ENCODE measurements at places on chromosomes 1 and 21.

DNA sequence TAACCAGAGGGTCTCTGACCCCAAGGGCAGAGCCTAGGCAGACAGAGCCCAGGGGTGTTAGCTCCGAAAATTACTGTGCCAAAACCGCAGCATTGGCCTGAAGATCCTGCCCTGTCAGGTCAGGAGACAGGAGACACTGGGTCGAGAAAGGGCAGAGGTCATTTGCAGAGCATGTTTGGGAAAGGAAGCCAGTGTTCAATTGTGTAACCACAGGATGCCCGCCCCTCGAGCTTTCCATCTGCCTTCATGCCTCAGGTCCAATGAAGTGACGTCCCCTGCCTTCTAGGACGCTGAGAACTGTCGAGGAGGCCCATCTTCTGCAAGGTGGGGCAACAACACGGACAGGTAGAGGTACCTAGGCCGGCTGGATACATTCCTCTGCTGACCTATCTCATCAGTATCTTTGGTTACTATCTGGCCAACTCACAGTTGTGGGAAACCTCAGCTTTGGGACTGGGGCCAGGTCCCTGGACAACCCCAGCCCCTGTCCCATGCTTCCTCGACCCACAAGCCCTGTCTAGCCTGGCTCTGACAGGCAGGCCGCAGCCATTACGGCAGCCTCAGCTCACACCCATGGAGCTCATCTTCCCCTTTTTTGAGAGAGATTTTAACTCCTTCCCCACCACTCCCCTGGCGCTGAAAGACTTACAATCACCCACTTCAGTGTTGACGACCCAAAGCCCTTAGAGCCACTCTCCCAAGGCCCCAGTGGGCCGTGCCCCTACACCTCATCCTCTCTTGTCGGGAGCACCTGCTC, 1.3 kb downstream of the ARL8A start:
- no peak for DNase-seq

GRCh38 chr1:159951016-159951415, 3.0 kb downstream of the SLAMF9 start:
- no peak for DNase-seq

DNA sequence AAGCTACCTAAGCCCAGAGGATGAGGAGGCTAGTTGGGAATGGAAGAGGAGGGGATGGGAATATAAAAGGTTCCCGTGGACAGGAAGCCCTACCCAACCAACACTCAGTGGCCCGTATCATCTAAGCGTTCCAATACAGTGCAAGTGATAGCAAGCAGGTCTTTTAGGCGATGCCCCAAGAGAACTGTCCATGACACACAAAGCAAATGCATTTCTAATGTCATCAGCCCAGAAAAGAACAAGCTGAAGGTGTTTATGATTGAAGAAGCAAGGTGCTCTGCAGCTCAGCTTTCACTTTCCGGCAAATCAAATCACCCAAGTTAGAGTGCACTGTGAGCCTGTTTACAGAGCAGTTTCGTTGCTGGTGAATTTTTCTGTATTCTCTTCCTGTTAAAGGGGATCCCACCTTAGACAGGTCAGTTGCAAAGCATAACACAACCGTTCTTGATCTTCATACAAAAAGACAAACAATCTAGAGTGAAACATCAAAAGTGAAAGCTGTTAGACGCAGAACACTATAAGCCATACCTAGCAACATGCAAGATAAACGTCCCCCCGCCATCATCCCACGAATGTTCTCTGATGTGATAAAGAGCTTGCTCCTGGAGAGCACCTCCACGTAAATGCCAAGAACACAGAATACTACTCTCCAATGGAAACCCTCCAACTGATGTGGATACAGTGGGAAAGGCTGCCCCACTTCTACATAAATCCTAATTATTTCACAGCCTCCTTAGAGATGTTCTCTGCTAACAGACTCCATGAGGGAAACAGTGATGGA, 54.0 kb downstream of the PGBD5 start:
- DNase-seq = no peak

GRCh38 chr1:162365284-162366020, 11.2 kb downstream of the SPATA46 start:
- no peak for DNase-seq

GRCh38 chr1:93588955-93589354, 92.7 kb downstream of the BCAR3 start:
- no peak for DNase-seq

GRCh38 chr1:181676269-181676668, 193.0 kb downstream of the CACNA1E start:
- DNase-seq = no peak

- DNase-seq = no peak
Measured at GRCh38 chr1:226407199-226407496, 745 bp downstream of the PARP1 start.

DNA sequence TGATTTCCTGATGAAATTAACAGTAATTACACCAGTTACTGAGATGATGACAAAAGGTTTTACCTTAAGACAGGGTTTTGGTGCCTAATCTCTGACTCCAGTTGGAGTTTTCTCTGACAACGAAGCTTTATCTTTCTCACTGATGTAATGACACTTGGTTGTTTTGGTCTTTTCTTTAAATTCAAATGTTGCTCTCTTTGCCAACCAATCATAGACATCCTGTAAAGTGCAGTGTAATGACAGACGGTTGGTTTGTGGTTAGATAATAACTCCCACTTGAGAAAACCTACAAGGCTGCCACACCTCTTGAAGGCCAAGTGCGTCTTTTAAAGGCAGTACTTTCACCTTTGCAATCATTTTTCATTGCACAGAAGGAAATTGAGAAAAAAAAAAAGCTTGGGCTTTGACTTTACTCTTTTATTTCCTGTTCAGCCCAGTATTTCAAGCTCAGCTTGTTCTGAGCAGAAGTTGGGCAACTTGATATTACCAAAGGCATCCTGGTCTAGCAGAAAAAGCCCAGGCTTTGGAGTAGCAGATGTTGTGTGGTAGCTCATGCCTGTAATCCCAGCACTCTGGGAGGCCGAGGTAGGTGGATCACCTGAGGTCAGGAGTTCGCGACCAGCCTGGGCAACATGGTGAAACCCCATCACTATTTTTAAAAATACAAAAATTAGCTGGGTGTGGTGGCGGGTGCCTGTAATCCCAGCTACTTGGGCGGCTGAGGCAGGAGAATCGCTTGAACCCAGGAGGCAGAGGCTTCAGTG, 14.9 kb downstream of the PDIK1L start:
- DNase-seq = no peak

DNA sequence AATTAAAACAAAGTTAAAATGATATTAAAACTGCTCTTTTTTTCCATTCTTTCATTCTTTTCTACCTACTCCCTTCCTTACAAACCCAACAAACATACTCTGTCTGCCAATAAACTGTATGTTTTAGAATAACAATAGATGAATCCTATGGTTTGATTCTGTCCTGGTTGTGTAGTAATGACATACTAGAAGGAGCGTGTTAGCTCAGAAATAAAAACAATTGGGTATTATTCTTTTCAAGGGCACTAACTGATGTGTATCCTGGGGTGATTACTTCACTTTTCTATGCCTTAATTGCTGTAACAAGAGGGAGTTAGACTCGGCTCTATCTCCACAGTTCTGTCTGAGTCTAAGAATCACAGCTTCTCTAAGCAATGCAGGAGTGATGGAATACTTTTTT, 194.4 kb downstream of the GIPC2 start:
- no peak for DNase-seq

GRCh38 chr1:234585330-234586055, 24.5 kb downstream of the IRF2BP2 start:
- no peak for DNase-seq

- DNase-seq = no peak
Measured at GRCh38 chr1:22796642-22797041, 86.0 kb downstream of the EPHB2 start.

GRCh38 chr21:42829954-42830353, 49.4 kb downstream of the WDR4 start:
- no peak for DNase-seq
